Upper lobe of right lung (tissue), 1 donor: ENCODE measurements at places on chromosomes 2 and 18.

DNA sequence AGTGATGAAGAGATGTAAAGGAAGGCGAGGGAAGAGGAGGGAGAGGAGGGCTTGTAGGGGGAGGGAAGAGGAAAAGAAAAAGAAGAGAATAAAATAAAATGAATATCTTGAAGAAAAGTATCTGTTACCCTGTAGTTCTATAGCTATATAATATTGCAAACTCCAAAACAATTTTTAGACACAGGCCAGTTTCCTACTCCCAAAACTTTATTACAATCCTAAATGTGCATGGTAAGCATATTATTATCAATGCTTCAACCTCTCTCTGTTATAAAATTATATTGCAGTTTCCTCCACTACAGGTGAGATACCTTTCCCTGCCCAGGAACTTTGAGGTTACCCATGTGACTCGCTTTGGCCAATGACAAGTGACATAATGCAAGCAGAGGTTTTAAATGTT lies 1351.6 kb upstream of the NRXN1 start:
- no peak for DNase-seq

DNA sequence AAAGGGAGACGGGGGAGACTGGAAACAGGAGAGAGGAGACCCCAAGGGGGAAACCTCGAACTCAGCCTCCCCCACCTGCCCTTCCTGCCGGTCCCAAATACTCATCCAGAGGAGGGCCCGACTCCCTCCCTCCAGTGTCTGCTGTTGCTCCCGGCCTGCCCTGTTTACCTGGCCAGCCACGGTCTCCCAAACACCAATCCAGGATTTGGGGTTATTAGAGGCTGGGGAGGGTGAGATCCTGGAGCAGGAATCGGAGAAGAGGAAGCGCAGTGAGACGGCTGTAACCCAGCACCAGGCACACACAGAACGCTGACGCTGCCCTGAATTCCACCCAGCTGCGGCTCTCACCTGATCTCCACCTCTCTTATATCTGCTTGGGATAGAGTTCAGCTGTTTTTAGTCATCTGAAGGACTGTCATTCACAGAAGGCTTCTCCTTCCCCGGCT lies 213.0 kb downstream of the TNS1 start:
- no peak for DNase-seq

GRCh38 chr18:45660746-45661145 lies 45.5 kb downstream of the SLC14A2 start:
- DNase-seq, result no peak

DNA sequence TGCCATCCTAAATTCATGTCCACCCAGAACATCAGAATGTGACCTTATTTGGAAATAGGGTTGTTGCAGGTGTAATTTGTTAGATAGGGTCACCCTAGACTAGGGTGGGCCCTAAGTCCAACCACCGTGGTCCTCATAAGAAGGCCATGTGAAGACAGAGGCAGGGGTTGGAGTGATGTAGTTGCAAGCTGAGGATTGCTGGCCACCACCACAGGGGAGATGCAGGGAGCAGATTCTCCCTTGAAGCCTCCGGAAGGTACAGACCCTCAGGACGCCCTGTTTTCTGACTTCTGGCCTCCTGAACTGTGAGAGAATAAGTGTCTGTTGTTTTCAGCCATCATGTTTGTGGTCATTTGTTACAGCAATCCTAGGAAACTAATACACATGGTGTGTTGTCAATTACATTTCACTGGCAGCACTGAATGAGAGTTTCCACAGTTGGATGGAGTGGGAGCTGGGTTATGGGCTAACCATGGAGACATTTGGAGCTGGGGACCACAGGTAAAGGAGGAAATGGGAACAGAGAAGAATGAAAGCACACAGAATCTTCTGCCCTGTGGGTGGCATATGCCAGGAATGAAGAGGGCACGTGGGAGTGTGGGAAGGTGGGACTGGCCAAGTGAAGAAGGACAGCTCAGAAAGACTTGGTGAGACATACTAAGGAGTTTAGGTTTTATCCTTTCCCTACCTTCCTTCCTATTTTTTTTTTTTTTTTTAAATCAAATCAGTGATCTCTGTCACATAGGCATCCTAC lies 266.0 kb downstream of the MYCN start:
- no peak for DNase-seq

GRCh38 chr2:206561962-206562361 lies 80.3 kb upstream of the FAM237A start:
- DNase-seq, result no peak

- DNase-seq, result no peak
These were observed at the start of gene RFTN2 for GRCh38 chr2:197675246-197675645. TSS of gene RFTN2 (minus strand) at chr2:197675587. CDS start at chr2:197675458, 129 bp downstream.

DNA sequence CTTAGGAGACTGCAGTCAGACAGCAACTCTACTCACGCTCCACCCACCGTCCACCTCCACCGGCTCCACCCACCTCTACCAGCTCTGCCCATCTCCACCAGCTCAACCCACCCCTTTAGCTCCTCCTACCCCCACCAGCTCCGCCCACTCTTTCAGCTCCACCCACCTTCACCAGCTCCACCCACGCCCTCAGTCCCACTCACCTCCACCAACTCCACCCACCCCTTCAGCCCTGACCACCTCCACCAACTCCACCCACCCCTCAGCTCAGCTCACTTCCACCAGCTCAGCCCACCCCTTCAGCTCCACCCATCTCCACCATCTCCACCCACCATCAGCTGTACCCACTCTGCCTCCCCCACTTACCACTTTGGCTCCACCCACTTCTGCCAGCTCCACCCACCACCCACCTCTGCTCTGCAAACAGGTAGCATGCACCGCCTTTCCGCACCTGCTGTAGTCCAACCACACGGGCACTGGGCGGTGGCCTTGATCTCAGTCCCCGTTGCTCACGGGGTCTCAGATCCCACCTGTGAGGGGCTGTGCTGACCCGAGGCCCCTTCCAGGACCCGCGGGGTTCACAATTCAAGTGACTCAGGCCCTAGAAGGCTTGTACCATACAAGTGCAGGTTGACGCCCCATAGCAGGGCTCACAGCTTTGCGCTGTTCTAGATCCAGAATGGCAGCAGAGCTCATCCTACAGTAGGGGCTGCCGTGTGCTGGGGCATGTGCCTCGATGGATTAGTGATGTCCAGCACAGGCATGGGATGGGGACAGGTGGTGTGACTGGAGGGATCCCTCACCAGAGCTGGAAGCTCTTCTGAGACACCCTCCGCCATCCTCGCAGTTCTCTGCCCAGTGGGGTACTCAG lies 77.2 kb upstream of the OTOS start:
- no peak for DNase-seq

DNA sequence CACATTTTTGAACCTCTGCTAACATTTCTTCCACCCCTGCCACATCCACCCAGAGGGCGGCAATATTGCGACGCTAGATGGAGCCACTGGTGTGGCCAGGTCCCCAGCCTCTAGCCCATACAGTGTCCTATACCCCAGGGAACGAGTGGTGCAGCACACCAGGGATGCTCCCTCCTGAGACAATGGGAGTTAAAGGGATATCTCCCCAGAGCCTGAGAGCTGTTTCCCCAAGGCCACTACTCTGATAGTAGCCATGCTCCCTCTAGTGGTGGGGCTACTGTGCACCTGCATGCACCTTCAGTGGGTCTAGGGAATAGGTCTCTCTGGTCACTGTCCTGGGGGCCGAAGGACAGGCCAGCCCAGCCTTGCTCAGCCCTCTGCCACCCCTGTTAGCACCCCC lies 336.4 kb upstream of the FSHR start:
- no peak for DNase-seq

DNA sequence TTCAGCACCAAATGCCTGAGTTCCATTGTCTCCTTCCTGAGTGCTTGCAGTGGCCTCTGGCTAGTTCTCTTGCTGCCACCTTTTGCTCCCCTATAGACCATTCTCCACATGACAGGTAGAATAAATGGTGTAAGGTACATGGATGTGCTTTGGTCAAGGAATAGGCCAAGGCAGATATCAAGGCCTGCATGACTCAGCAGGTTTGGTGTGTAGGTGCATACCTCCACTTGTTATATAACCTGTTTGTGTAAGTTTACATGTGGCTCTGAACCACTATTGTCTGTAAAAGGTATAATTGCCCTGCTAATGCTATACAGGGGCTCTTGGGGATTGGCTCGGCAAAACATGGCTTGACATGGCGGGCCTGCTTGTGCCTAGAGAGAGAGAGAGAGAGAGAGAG lies 143.5 kb downstream of the KLHL14 start:
- no peak for DNase-seq

GRCh38 chr18:48885924-48886400 lies 64.8 kb downstream of the SMAD7 start:
- peak; percentile 60 for DNase-seq

DNA sequence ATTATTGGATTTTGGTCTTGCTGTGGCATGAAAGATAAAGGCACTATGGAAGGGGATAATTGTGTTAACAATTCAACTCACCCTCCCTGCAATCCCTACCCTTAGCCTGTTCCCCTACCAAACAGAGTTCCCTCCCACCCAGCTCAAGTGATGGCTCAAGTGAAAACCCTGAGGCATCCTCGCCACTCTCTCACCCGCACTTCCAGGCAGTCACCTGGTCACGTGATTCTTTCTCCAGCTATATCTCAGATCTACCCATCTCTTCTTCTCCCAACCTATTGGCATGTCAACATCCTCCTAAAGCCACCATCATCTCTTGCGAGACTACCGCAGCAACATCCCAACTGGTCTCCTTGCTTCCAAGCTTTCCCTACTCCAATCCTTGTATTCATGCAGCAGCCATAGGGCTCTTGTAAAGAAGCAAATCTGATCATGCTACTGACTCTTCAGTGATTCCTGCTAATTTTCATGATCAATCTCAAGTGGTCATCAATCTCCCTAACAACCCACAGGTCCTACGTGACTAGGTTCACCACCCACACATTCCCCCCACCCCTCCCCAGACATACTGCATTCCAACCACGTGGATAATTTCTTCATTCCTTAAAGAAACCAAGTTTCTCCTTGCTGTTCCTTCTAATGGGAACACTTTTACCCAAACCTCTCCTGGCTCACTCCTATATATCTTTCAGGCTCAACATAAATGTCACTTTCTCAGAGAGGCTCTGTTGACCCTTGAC lies 66.7 kb downstream of the MBD2 start:
- DNase-seq, result no peak

GRCh38 chr2:145600811-145601210 lies 1080.9 kb upstream of the ZEB2 start:
- no peak for DNase-seq

DNA sequence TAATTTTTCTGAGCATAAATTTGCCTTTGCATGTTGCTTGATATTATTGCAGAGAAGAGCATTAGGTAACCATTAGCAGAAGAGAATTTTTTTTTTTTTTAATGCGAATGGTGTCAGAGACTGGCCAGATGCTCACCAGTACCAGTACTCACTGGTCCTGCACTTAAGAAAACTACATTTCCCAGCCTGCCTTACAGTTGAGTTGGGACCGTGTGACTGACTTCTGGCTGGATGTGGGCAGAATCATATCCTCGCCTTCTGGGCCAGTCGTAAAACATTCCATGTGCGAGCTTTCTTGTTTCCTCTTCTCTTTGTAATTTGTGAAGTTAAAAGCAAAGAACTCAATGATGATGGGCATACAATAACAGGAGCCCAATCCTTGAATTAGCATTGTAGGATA lies 132.4 kb downstream of the LRRC30 start:
- no peak for DNase-seq

- DNase-seq, result no peak
These were observed 219.4 kb downstream of the MREG start for GRCh38 chr2:215793747-215794595.

- no peak for DNase-seq
These were observed 2.3 kb downstream of the ARL4C start for GRCh38 chr2:234494361-234495250.

GRCh38 chr2:230327418-230328154 lies 593 bp downstream of the SP140L start:
- no peak for DNase-seq

DNA sequence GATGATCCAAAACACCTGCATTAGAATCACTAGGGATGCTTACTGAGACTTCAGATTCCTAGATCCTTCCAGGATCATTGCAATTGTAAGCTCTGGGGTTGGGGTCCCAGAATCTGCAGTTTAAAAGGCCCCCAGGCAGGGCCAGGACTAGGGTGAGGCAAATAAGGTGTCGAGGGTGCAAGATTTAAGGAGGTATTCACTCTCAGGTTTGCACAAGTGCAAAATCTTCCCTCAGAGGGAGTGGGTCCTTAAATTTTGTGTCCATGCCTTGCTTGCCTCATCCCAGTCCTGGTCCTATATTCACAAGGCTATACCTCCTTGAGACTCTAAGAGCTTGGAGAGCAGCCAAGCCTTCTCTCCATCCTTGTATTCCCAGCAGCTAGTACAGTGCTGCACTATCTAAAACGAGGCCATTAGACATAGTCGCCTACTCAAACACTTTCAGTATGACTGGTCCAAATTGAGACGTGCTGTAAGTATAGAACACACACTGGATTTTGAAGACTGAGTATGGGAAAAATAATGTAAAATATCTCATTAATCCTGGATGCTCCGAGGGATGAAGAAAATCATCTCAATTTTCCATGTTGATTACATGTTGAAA lies 31.6 kb upstream of the MREG start:
- DNase-seq, result no peak

DNA sequence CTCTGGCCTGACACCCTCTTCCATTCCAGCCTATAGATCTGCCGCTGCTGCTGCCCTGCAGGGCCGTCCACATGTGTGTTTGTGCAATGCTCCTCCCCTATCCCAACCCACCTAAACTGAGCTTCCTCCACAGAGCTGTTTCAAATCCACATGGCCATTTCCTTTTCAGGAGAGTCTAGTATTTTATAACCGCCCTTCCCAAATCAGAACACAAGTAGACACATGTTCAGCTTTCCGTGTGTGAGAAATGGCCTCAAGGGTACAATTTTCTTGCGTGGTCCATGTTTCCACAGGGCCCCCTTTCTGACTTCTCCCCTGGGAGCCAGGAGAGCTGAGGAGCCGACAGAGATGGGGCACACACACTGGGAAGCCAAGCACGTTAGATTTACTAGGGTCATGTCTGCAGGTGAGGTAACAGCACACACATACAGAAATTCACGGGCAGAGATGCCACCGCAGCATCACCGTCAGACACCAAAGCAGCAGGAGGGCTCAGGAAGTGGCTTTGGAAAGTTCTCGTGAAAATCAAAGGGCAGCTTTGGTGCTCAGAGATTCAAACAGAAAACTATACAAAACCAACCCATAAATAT lies 102.9 kb upstream of the TGFA start:
- no peak for DNase-seq

- DNase-seq, result no peak
These were observed 664 bp downstream of the NETO1 start for GRCh38 chr18:72866901-72867745.

GRCh38 chr2:184596819-184597411 lies 1.4 kb upstream of the ZNF804A start:
- DNase-seq, result no peak

DNA sequence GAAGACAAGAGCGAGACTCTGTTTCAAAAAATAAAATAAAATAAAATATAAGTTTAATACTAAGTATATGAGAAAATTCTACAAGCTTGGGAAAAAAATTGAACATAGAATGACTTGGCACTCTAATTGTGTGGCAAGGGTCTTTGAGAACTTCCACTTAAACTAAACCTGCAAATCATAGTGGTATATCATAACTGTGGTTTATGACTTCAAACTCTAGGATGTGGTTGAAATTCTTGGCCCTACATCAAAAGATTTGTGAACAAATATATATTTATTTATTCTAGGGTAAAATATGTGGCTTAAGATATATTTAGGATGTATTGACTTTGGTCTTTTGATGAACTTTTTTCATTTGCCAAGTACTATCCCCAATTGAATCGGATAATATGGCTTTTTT lies 3.1 kb upstream of the FAM171B start:
- no peak for DNase-seq

- no peak for DNase-seq
These were observed 86.8 kb upstream of the TFPI start for GRCh38 chr2:187640926-187641510.
